Neuronal stem cell (in vitro differentiated cells): ENCODE measurements at places on chromosomes 5 and 9.

DNA sequence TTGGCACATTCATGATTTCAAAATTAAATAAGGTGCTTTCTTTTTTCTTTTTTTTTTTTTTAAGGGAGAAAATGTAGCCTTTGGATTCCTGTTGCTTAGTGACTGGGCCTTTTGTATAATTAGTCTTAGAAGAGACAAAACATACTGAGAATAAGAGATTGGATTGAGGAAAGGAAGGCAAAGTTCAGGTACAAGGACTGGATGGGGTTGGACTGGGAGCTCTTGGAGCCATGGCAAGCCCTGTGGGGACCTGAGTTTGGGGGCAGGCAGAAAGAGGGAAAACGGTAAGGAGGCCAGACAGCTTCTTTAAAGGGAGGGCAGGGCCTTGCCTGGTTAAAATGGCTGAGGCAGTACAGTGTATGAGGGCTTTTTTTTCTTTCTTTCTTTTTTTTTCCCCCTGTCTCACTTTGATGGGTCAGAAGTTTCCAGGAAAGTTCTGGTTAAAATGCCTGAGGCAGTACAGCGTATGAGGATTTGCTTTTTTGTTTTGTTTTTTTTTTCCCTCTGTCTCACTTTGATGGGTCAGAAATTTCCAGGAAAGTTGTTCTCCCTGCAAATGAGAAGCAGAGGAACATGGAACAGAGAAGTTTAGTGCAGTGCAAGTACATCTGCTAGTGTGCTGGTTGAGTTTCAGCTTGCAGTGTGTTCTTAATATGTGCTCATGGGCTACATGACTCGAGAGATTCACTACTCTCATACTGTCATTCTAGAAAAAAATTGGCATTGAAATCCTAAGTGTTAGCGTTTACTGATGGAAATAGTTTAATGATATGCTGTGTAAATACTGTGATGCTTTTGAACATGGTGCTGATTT lies 16.8 kb downstream of the SNX18 start:
- DNase-seq = no peak

DNA sequence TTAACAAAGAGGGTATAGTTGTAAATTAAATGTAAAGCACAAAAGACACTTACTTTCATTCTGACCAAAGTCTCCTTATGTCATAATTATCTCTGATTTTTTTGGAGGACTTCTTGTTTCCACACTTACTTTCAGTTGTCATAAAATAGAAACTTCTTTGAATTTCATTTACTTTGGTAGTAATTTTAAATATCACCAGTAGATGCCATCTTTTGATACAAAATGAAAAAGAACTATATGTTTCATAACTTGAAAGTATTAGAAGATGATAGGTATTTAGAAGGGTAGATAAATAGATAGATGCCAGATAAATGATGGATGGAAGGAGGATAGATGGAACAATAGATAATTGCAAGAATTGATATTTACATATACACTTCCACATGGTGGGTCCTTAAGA lies 1865.3 kb upstream of the CDH9 start:
- no peak for DNase-seq

DNA sequence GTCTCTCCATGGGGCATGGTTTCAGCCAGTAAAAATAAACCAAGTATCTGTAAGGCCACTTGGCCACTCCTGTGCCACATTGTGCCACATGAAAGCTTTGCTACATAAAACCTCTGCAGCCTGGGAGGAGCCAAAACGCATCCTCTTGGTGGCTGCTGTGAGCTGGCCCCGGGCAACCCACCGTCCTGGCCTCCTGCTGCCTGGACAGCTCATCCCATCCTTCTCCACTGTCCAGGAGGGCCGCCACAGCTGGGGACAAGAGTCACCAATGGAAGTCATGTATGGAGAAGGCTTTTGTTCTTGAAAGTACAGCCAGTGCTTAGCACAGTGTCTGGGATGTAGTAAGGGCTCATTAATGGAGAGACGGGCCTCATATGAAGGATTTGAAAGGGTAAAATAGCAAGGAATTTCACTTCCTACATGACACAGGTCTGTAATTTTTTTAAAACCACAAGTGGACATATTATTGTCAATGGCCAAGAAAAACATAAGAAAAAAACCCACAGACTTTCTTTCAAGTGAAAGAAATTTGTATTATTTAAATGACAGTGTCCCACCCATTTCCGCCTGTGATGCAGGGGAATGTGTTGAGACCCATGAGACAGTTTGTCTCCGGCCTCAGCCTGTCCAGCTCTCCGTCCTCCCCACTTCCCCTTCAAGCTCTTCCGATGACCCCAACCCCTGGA lies 6.6 kb downstream of the PTGES start:
- DNase-seq = no peak

DNA sequence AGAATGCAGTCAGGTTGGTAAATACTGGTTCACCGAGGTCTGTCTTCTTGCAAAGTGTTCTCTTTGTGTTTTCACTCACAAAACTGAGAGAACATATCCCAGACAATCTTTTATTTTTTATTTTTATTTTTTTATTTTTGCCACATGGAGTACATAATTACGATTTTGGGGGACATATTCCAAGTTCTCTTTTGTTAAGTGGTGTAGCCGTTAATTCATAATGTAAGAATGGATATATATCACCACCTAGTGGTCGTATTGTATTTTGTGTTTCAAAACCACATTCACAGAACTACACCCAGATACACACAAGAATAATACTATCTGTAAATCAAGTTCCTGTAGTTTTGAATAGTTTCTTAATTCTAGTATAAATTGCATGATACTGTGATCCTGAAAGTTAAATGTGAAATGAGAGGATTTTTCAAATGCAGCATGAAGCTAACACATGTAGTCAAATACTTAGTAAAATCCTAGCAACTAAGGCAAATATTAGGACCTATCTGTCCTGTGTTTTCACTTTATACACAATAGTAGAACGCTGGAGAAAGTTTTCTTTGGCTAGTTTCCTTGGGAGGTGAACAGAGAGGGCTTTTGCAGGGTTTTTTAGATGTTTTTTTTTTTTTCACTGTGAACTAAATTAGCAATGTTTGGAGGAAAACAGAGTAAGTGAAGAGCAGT lies 92.7 kb downstream of the VCAN start:
- peak; percentile 21 for DNase-seq

DNA sequence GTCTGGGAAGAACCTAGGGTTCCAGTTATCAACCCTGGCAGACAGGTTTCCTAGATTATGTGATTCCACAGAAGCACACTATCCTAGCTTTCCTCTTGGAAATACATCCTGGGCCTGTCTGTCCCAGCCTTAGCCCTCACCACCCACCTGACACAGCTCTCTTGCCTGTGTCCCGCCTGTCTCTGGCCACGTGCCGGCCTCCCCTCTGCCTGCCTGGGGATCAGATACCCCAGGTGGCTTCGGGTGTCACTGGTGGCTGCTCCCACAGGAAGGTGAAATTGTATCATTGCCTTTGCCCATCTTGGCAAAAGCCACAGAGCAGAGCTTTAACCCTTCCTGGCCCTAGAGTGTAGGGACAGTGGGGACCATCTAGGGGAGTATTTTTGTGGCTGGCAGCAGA lies 6.2 kb downstream of the COL27A1 start:
- no peak for DNase-seq

- DNase-seq = no peak
Measured at GRCh38 chr9:32665101-32665500, 29.6 kb upstream of the TAF1L start.

DNA sequence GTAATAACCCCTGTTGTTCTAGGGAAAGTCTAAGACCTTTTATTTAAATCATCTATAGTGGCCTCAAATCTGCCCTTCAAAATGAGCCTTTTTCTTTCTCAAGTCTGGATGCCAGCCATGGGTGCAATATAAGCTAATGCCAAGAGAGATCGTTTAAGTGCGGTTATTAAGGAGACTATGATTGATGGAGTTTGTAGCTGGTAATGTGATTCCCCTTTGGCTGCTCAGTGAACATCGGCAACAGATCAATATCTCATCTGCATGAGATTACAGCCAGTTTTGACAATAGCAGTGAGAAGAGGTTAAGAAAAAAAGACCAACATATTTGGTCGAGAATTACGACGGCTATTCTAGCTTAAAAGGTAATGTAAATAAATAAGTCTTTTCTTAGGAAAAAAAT lies 1049.4 kb upstream of the NUDT12 start:
- no peak for DNase-seq

DNA sequence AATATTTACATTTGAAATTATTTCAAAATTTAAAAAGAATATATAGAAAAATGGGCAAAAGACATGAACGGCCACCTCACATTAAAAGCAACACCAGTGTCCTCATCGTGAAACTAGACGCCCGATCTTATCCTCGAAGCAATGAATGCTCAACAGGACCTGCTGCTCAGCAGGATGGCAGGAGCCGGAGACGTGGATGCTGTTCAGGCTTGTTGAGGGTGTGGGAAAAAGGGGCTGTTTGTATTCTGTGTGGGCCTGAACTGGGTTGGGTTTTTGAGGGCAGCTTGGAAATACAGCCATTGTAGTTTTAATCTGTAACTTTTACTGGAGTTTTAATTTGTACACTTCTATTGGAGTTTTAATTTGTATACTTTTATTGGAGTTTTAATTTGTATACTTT lies 20.3 kb downstream of the EXOC3 start:
- no peak for DNase-seq

DNA sequence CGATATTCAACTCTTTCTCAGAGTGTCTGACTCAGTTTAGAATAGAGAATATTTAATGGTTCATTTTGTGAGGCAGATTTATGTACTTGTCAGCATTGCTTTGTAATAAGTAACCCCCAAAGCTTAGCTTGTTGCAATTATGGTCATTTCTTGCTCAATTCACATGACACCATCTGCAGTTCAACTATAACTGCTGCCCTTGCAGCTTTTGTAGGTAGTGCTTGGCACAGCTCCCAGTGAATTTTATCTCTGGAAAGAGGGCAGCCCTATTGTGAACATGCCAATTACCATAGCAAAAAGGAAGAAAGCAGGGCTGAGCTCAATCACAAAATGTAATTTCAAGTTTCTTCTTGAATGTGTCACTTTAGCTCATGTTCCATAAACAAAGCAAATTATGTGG lies 1587.7 kb upstream of the ACO1 start:
- no peak for DNase-seq

GRCh38 chr5:123035360-123035917 lies 1.1 kb downstream of the PPIC start:
- DNase-seq = peak; percentile 11

GRCh38 chr5:174282391-174282790 lies 236.9 kb downstream of the NSG2 start:
- no peak for DNase-seq

DNA sequence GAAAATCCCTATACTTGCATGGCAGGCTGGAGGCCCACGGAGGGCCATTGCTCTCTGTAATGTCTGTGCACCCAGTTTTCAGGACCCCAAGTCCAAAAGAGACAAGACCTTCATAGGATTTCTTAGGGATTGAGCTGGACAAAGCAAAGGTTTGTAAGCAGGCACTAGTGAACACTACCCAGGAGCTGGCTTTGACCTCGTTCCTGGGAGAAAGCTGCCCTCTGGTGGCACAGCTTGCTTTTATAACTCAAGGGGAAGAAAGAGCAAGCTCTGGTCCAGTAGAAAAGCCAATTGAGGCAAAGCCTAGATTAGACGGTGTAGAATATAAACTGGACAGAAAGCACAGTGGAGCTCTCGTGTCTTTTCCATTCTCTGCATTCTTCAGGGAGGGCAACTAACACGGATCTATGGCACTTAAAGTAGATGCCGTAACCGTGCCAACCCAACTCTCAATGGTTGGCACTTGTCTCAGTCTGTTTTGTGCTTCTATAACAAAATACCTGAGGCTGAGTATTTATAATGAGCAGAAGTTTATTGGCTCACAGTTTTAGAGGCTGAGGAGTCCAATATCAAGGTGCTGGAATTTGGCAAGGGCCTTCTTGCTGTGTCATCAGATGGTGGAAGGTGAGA lies 7.9 kb downstream of the GABRP start:
- DNase-seq = peak; percentile 48

- no peak for DNase-seq
Measured at GRCh38 chr5:79552984-79553383, 39.0 kb upstream of the HOMER1 start.

- no peak for DNase-seq
Measured at GRCh38 chr9:130938652-130939404, at the start of gene FIBCD1. Gene FIBCD1, minus strand, starts transcription at chr9:130939247. Its CDS starts 640 bp downstream, at chr9:130938607.

GRCh38 chr9:22049411-22049810 lies 40.3 kb upstream of the CDKN2B start:
- no peak for DNase-seq

DNA sequence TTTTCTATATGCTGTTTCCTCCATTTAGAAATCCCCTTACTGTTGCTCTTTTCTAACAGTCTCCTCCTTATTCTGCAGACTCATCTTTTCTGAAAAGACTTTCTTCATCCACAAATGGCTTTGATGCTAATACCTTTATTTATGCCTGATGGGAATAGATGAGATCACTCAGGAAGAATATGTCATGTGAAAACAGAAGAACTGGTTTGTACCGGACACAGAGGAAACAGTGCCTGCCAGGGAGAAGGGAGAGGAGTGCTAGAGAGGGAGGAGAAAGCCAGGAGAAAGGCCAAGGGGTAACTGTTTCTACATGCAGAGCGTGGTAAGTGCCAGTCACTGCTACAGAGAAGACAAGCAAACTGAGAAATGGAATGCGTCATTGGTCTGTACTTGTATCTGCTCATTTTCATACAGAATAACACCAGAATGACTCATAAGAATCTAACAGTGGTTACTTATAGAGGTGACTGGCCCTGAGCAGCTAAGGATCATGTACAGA lies 45.9 kb upstream of the PJA2 start:
- DNase-seq = no peak

- no peak for DNase-seq
Measured at GRCh38 chr9:75451505-75451904, 363.2 kb downstream of the OSTF1 start.

- DNase-seq = no peak
Measured at GRCh38 chr5:132394667-132395259, 25.3 kb downstream of the SLC22A5 start.

DNA sequence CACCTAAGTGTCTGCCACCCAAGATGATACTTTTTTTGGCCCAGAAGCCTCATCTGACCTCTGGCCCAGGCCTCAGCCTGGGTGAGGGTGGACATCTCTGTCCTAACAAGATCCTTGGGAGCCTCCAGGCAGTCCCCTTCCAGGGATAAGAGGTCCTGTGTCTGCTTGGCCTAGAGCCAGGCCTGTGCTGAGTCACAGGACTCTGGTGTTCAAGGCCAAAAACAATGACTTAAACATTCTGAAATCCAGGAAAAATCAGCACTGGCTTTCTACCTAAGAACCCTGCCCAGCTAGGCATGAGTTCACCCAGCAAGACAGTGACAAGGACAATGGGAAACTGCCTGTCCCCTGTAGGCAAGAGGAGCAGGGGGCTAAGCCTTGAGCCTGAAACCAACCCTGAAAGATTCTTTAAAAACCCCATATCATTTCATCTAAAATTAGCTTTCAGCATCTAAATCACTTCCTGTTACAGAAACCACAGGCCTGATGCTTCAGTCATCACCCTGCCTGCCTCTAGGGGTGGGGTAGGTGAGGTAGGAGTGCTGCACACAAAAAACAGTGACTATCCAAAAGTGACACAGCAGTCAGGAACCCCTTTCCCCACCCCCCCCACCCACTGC lies 29.9 kb downstream of the CSF2 start:
- DNase-seq = no peak

- no peak for DNase-seq
Measured at GRCh38 chr5:42810834-42811590, 680 bp downstream of the SELENOP start.
